Pancreas (tissue), 10 donors: ENCODE measurements at places on chromosomes 7 and 10. TPM values are rescaled to one million over a fixed set of nuclear protein-coding genes. Genes with fewer than 3 reads are reported as not detected.

SPDYE6 gene
- total RNA-seq: not detected

AFAP1L2 gene
- 8.5 TPM for total RNA-seq

SHH gene
- total RNA-seq: 0.16 TPM

GRCh38 chr10:52250510-52250909 lies 63.6 kb upstream of the DKK1 start:
- no peaks in the 10 kb centered on the region for H3K4me1 ChIP-seq
- no peaks in the 10 kb centered on the region for H3K27me3 ChIP-seq
- no peak overlapping the region for H3K27ac ChIP-seq
- H3K36me3 ChIP-seq: no peaks in the 10 kb centered on the region

UCN3 gene
- total RNA-seq: 2.3 TPM

- H3K4me3 ChIP-seq: no peak overlapping the region
- no peak for DNase-seq
- H3K27ac ChIP-seq: no peak overlapping the region
- H3K36me3 ChIP-seq: no peaks in the 10 kb centered on the region
- H3K4me1 ChIP-seq: no peaks in the 10 kb centered on the region
- no peaks in the 10 kb centered on the region for H3K27me3 ChIP-seq
These were observed 404.3 kb upstream of the NPVF start for GRCh38 chr7:25632616-25633015.

PLAC9 gene
- 3.1 TPM for total RNA-seq

ZNF365 gene
- 0.09 TPM for total RNA-seq

CCDC136 gene
- total RNA-seq: 2.4 TPM

SFTPD gene
- total RNA-seq: 1.7 TPM

GRCh38 chr7:81308643-81309322 lies 389.9 kb upstream of the SEMA3C start:
- no peak for DNase-seq
- no peak overlapping the region for H3K4me3 ChIP-seq
- H3K27ac ChIP-seq: no peak overlapping the region
- no peaks in the 10 kb centered on the region for H3K36me3 ChIP-seq
- H3K27me3 ChIP-seq: no peaks in the 10 kb centered on the region

DNA sequence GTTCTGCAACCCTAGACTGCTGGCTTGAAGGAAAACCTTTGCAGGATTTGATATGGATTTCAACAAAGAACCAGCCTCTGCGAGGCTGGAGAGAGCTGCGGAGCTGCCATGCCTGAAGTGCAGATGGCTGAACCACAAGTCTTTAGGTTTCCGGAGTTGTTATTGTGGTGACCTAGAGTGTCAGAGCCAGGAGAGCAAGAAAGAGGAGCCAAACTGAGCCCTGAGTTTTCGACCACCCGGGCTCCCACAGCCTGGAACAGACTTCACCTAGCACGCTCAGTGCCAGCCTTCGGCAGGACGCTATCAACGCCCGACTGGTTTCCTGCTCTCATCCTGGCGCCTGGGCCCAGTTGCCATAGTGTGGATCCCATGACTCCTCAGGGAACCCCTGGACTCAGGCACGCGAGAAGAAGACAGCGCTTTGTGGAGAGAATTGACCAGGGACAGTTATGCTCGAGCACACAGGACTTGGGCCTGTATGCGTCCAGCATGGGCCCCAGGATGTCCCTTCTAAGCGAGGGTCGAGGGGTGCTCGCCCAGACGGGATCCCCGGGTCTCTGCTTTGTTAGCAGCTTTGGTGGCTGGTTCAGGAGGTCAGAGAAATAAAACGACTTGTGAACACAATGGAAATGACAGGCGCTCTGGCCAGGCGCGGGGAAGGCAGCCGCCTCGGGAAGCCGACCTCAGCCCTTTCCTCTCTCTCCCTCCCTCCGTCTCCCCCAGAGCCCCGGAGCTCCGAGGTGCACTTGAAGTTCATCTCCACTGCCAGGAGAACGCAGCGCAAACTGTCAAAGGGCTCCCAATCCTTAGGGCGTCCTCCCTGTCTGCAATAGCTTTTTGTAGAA lies 1.8 kb upstream of the GAD2 start:
- H3K4me1 ChIP-seq: no peaks in the 10 kb centered on the region
- no peak overlapping the region for H3K27ac ChIP-seq
- H3K36me3 ChIP-seq: no peaks in the 10 kb centered on the region

DPYSL4 gene
- total RNA-seq: 0.49 TPM

GRCh38 chr7:77696057-77696642 lies at the start of gene RSBN1L:
TSS of gene RSBN1L (plus strand) at chr7:77696459. CDS start at chr7:77696470, 11 bp downstream.
- peak within 1 kb of the TSS; percentile 99 for H3K27ac ChIP-seq
- no peaks in the 10 kb centered on the region for H3K27me3 ChIP-seq
- peaks cover 39% of the 10 kb centered on the region for H3K4me1 ChIP-seq
- DNase-seq: peak; percentile 98
- H3K36me3 ChIP-seq: no peaks in the 10 kb centered on the region

- no peak for DNase-seq
- no peaks in the 10 kb centered on the region for H3K4me1 ChIP-seq
- H3K4me3 ChIP-seq: no peak overlapping the region
- H3K36me3 ChIP-seq: no peaks in the 10 kb centered on the region
- H3K27me3 ChIP-seq: no peaks in the 10 kb centered on the region
- no peak overlapping the region for H3K27ac ChIP-seq
These were observed 99.7 kb upstream of the PITRM1 start for GRCh38 chr10:3272300-3272699.

NUTM2B gene
- total RNA-seq: 0.76 TPM

DNA sequence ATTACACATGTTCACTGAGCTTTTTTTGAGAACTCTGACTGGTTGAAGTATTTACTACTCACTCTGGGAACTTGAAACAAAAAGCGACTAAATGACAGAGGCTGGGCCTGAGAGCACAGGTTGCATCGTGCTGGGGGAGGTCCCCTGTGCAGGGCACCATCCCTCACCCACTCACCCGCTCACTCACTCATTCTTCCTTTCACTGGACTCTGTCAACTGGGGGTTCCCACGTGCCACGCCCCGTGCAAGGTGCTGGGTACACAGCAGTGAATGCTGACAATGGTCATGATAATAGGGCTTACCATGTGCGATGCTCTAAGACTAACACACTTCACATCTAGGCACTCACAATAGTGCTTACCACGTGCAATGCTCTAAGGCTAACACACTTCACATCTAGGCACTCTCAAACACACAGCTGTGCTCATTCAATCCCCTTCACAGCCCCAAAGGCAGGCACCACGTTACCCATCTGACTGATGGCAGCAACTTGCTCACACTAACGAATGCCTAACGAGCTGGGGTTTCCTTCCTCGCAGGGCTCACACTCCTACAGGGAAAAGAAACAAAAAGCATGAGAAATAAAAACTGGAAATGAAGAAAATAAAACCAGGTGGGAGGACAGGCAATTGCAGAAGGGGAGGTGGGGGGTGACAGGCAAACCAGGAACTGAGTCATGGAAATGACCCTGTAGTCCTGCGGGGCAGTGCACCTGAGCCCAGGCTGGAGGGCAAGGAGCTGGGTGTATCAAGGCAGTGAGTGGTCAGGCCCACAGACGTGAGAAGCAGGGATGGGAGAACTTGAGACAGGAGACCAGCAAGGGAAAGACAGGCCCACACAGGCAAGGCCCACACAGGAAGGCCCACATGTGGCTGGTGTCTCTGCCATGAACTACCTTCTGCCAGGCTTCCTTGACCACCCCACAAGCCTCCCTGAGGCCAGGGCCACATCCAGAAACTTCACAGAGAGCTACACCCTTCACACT lies 147.0 kb upstream of the FAM20C start:
- no peak overlapping the region for H3K27ac ChIP-seq
- H3K36me3 ChIP-seq: no peaks in the 10 kb centered on the region
- H3K4me1 ChIP-seq: no peaks in the 10 kb centered on the region
- H3K4me3 ChIP-seq: no peak overlapping the region

AZGP1 gene
- total RNA-seq: 196 TPM

DNA sequence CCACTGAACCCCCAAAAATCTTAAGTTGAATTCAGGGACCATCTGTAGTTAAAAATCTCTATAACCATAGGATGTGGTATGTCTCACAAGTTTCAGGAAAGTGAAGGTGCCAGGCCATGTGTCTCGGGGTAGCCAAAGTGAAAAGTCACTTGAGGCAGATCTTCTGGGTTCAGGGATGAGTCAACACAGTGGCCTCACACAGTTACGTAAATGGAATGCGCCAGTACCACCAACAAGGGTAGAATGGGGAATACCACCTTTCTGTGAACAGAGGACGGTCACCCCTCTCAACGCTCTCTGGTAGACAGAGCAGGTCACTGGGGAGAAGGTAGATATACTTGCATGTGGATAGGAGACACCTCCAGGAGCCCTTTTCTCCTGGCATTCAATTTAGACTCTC lies 71.4 kb downstream of the ELMO1 start:
- no peaks in the 10 kb centered on the region for H3K27me3 ChIP-seq
- no peak for DNase-seq
- no peak overlapping the region for H3K27ac ChIP-seq
- no peaks in the 10 kb centered on the region for H3K4me1 ChIP-seq
- no peak overlapping the region for H3K4me3 ChIP-seq

DNA sequence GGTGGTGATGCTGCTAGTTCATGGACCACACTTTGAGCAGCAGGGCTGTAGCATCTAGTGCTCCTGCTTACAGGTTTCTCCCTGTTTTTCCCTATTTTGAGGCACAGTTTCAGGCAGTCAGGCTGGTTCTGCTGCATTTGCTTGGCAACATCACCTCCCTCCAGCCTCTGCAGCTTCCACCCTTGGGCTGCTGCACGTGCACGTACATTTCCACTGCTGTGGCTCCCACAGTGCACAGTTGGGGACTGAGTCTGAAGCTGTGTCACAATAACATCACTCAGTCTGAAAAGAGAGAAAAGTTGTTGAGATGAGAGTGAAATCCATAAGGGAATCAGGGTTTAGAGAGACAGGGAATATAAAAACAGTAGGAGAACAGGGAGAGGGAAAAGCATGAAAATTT lies 230.7 kb upstream of the FZD1 start:
- H3K27ac ChIP-seq: no peak overlapping the region
- H3K4me3 ChIP-seq: no peak overlapping the region
- peaks cover 10% of the 10 kb centered on the region for H3K4me1 ChIP-seq
- H3K36me3 ChIP-seq: no peaks in the 10 kb centered on the region
- no peaks in the 10 kb centered on the region for H3K27me3 ChIP-seq
- no peak for DNase-seq

GRCh38 chr10:25398680-25399079 lies 223.9 kb downstream of the GPR158 start:
- no peaks in the 10 kb centered on the region for H3K36me3 ChIP-seq
- no peak overlapping the region for H3K4me3 ChIP-seq
